ENCODE measurements at places on chromosomes 2 and 18. TPM values are rescaled to one million over a fixed set of nuclear protein-coding genes. Genes with fewer than 3 reads are reported as not detected.

DNA sequence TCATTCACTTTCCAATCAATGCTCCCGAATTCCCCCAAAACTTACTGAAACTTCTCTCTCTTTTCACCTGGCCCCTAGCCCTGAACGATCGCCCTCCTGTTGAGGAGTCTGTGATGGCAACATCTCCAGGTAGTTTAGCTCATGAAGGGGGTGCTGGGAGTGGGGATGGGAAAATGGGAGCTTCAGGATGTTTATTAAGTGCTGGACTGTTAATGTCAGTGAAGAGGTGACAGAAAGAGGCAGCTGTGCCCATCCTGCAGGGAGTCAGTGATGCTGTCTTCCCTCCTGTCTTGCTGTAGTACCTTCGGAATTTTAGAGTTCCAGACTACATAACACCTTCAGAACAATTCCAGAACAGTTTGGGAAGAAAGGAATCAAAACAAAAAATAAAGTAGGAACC lies 308.8 kb downstream of the ALK start:
- no peaks in the 10 kb centered on the region for H3K36me3 ChIP-seq
- H3K27ac ChIP-seq: no peak overlapping the region
- no peaks in the 10 kb centered on the region for H3K4me1 ChIP-seq
- no peak for DNase-seq

EPC2 gene
- 27.1 TPM for total RNA-seq

GRCh38 chr2:174786066-174786725 lies 21.9 kb upstream of the CHRNA1 start:
- no peak overlapping the region for H3K27ac ChIP-seq
- DNase-seq: no peak
- no peak overlapping the region for H3K4me3 ChIP-seq
- no peaks in the 10 kb centered on the region for H3K4me1 ChIP-seq
- peaks cover 6% of the 10 kb centered on the region for H3K27me3 ChIP-seq
- H3K36me3 ChIP-seq: no peaks in the 10 kb centered on the region

DNA sequence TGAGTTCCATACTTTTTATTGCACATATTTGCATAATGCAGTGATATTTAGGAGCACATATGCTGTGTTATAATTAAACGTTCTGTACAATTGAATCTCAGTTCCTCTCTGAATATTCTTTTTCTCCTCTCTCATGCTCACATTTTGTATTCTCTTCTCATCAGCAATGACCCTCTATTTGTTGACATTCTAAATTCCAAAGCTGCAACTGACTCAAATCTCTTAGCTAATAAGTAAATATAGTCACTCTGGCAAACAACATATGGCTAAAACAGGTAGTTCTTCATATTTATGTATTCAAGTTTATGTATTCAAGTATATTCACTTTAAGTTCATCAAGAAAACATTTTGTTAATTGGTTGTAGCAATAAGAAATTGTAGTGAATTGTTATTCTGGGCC lies 907.4 kb upstream of the VRK2 start:
- no peak for DNase-seq
- no peaks in the 10 kb centered on the region for H3K27me3 ChIP-seq
- H3K36me3 ChIP-seq: peaks cover 9% of the 10 kb centered on the region

DNA sequence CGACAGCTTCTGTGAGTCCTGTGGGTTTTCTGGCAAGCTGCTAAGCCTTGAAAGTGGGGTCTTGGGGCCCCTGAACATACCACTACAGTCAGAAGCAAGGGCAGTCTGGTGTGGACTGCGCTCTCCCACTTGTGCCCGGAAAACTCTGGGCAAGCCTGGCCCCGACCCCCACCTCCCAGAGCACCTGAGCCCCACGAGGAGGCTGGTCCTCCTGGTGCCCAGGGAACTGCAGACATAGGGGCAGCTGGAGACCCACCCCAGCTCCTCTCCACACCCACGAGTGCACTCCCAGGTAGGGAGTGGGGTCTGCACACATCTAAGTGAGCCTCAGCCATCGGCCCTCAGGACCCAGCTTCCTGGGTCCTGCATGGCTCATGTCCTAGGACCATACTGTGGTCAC lies 16.2 kb upstream of the GPC1 start:
- H3K4me1 ChIP-seq: no peaks in the 10 kb centered on the region
- H3K36me3 ChIP-seq: no peaks in the 10 kb centered on the region
- no peaks in the 10 kb centered on the region for H3K27me3 ChIP-seq
- DNase-seq: peak; percentile 51

CRYGC gene
- not detected for total RNA-seq

DNA sequence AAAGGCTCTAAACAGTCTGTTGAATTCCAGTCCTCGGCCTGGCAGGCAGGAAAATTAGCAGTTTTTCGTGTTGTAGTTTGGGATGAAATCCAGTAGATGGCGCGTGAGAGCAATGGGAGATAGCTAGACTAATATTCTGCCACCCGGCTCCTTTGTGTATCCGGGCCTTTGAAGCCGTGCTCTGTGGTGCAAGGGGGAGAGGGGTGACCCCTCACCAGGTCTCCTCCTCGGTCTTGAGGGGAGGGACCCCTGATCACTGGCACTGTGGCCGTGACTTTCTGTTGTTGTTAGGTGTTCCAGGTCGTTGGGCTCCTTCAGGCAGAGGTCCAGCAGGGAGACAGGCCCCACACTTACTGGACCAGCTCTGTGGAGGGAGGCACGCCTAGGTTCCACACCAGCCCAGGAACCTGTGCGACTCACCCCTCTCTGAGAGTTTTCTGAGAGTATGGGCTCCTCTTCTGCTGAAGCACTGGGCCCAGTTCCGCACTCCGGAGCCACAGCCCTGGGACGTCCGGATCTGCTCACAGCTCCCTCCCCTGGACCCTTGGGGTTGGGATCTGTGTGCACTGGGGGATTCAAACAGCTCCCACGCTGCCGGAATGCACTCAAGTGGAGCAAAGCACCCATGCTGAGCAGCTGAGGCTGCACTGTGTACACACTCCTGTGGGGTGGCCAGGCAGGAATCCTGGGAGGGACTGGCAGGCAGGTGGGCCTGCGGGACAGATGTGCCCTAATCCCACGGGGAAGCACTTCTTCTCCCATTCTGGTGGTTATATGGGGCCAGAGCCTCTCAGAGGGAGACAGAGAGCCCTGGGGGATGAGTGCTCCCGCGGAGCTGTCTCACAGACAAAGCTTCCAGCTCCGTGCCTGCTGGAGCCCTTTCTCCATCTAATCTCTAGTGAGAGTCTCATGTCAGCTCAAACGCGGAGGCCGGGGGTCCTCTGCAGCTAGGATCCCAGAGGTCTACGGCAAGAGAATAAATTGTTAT lies 8.8 kb downstream of the GKN2 start:
- no peak for DNase-seq
- peaks cover 2% of the 10 kb centered on the region for H3K4me1 ChIP-seq
- no peak overlapping the region for H3K4me3 ChIP-seq
- peaks cover 8% of the 10 kb centered on the region for H3K36me3 ChIP-seq
- H3K27ac ChIP-seq: no peak overlapping the region

DNA sequence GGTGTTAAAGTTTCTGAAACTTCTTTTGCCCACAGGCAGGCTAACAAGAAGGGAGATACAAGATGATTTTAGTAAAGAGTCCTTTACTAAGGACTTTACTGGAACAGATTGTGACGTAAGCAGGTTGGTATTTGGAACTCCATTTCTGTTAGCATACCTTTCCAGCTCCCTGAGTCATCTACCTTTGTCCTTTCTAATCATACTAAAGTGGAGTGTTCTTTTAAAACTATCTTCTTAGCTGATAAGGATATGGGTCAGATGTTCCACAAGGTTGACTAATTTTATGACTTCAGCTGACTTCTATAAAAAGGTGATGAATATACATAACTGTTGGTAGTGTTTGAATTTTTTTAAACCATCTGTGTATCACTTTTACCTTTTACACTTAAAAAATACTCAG lies 21.1 kb downstream of the UGP2 start:
- DNase-seq: no peak
- H3K4me3 ChIP-seq: no peak overlapping the region
- H3K27me3 ChIP-seq: no peaks in the 10 kb centered on the region
- H3K36me3 ChIP-seq: peaks cover 9% of the 10 kb centered on the region
- peaks cover 18% of the 10 kb centered on the region for H3K4me1 ChIP-seq

CYRIA gene
- total RNA-seq: 13.3 TPM
